ENCODE measurements at places on chromosomes 2 and 18. TPM values are rescaled to one million over a fixed set of nuclear protein-coding genes. Genes with fewer than 3 reads are reported as not detected.

DNA sequence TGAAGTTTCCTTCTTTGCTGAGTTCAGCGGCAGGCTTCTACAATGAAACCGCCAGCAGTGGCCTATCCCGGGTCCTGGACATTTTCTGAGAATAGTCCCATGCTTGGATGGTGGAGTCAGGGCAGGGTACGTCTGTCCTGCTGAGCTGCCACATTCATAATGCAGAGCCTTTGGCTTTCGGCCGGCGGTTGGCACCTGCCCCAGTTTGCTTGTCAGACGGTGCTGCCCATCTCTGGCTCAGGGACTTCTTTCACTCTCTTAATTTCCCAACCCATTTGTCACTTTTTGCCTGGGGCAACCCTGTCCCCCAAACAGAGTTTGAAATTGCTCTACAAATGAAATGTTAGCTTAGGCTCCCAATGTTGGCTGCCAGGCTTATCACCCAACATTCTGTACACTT lies 57.2 kb downstream of the SOX11 start:
- H3K27me3 ChIP-seq, result no peaks in the 10 kb centered on the region
- no peak for DNase-seq
- no peaks in the 10 kb centered on the region for H3K4me1 ChIP-seq
- H3K27ac ChIP-seq, result no peak overlapping the region

DNA sequence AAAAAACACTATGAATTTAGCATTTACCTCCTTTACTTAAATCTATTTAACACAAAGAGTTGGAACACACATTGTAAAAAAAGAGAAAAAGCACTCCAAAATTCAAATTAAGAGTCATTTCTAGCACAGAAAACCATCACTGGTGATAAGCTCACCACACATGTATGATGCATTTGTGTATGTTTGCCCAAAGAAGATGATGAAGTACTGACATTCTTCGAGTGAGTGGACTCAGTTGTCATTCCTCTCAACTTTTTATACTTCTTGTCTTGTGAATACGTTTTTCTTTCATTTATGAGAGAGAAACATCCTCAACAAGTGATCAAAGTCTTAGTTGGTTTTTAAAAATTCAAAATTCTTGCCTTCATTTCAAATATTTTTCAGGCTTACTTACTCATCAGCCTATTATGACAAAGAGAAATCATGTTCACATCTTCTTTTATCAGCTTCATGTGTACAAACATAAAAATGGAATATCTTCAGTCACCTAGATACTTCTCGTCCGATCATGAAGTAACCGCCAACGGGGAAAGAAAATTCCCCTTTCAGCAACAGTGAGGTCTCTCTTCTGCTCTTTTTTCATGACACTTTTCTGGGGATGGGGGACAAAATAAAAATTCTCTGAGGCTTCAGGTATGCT lies 1.5 kb downstream of the DSEL start:
- no peak for DNase-seq
- H3K36me3 ChIP-seq, result no peaks in the 10 kb centered on the region
- H3K4me3 ChIP-seq, result peak overlapping the region; percentile 81
- H3K27me3 ChIP-seq, result peaks cover 49% of the 10 kb centered on the region
- no peak overlapping the region for H3K27ac ChIP-seq

DNA sequence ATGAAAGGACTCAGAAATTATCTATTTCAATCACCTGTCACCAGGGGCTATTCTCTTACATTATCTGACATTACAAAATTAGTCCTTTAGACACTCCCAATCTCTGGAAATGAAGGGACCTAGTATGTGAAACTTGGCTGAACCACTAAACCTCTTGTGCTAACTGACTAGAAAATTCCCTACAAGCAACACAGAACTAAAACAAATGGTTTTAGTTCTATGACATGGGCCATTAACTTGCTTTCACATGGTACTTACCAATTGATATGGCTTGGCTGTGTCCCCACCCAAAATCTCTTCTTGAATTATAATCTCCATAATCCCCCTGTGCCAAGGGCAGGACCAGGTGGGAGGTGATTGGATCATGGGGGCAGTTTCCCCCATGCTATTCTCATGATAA lies 16.6 kb downstream of the SERPINE2 start:
- H3K4me1 ChIP-seq, result peaks cover 53% of the 10 kb centered on the region
- DNase-seq, result no peak
- no peak overlapping the region for H3K4me3 ChIP-seq
- H3K27me3 ChIP-seq, result no peaks in the 10 kb centered on the region

Gene SAG
- total RNA-seq, result 0.32 TPM

Gene MYOM1
- total RNA-seq, result 0.22 TPM

- H3K27me3 ChIP-seq, result peaks cover 4% of the 10 kb centered on the region
- no peak overlapping the region for H3K27ac ChIP-seq
- H3K36me3 ChIP-seq, result peaks cover 1% of the 10 kb centered on the region
- H3K4me3 ChIP-seq, result no peak overlapping the region
Measured at GRCh38 chr2:113070606-113070975, 2.8 kb downstream of the IL1F10 start.

Gene WDR54
- 56.4 TPM for total RNA-seq

DNA sequence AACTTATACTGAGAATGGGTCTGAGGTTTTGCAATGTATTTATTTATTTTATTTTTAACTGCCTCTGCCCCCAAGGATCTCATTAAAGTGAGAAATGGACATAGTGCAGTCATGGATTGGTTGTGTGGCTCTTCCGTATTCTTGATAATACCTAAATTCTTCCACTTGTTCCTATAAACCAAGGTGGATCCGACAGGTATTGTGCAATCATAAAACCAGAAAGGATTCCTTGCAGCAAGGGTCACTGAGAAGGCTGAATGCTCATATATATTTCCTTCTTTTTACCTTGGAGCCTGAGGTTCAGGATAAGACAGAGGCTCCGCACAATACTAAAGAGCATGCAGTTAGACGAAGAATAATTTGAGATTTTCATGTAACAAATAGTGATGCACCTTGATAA lies 826.0 kb upstream of the SOX11 start:
- no peaks in the 10 kb centered on the region for H3K36me3 ChIP-seq
- no peak overlapping the region for H3K27ac ChIP-seq
- no peak for DNase-seq
- no peak overlapping the region for H3K4me3 ChIP-seq

DNA sequence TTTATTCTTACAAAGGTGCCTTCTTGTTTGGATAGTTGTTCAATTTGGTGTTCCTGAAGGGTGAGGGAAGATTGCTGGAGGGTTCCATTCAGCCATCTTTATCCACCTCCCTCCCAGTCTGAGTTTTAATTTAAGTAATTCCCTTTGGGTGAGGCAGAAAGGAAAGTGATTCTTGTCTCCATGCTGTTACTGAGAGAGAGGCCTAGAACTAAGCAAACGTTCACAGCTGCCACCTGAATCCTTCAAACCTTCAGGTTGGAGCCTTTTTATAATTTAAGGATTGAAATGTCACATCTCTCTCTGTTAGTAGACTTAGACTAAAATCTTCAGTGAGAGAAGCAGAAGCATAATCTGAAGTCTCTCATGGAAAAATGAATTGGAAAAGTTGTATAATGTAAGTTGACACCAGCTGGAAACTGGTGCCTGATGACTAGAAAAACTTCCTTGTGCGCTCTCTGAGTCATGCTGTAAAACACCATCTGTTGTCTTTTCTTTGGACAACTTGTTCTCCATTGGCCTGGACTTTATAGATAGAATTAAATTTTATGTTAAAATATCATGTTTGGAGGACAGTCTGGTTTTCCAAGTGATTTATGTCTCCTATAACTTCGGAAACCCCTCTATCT lies 14.6 kb downstream of the STRADB start:
- H3K36me3 ChIP-seq, result peaks cover 22% of the 10 kb centered on the region
- H3K4me3 ChIP-seq, result no peak overlapping the region
- H3K4me1 ChIP-seq, result no peaks in the 10 kb centered on the region
- DNase-seq, result no peak
- no peak overlapping the region for H3K27ac ChIP-seq

- peaks cover 22% of the 10 kb centered on the region for H3K4me1 ChIP-seq
- H3K4me3 ChIP-seq, result no peak overlapping the region
- no peak for DNase-seq
- H3K36me3 ChIP-seq, result peaks cover 27% of the 10 kb centered on the region
- no peak overlapping the region for H3K27ac ChIP-seq
Measured at GRCh38 chr2:97906307-97906706, 89.4 kb downstream of the TMEM131 start.

GRCh38 chr2:224036731-224037361 lies 2.2 kb downstream of the SERPINE2 start:
- peaks cover 10% of the 10 kb centered on the region for H3K36me3 ChIP-seq
- H3K4me1 ChIP-seq, result peaks cover 50% of the 10 kb centered on the region
- peak overlapping the region; percentile 97 for H3K4me3 ChIP-seq
- H3K27ac ChIP-seq, result no peak overlapping the region
- peaks cover 15% of the 10 kb centered on the region for H3K27me3 ChIP-seq

DNA sequence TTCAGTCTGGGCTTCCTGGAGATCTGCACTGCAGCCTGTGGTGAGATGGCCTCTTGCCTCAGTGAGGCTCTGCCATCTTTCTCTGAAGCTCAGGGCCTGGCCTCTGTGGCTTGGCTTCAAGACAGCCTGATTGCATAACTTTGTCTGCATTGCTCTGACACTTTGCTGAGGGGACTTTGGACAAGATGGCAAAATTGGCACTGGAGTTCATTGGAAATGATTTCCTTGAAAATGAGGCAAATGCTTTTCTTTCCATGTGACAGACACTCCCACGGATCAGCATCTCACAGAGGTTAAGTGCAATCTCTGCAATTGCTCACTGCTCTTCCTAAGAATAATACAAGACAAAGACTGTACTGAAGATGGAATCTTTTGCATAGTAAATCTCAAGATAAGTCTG lies 166.8 kb downstream of the KCNS3 start:
- H3K36me3 ChIP-seq, result no peaks in the 10 kb centered on the region
- no peaks in the 10 kb centered on the region for H3K27me3 ChIP-seq
- no peak overlapping the region for H3K27ac ChIP-seq
- DNase-seq, result no peak
- no peak overlapping the region for H3K4me3 ChIP-seq

Gene CDK5R2
- not detected for total RNA-seq

DNA sequence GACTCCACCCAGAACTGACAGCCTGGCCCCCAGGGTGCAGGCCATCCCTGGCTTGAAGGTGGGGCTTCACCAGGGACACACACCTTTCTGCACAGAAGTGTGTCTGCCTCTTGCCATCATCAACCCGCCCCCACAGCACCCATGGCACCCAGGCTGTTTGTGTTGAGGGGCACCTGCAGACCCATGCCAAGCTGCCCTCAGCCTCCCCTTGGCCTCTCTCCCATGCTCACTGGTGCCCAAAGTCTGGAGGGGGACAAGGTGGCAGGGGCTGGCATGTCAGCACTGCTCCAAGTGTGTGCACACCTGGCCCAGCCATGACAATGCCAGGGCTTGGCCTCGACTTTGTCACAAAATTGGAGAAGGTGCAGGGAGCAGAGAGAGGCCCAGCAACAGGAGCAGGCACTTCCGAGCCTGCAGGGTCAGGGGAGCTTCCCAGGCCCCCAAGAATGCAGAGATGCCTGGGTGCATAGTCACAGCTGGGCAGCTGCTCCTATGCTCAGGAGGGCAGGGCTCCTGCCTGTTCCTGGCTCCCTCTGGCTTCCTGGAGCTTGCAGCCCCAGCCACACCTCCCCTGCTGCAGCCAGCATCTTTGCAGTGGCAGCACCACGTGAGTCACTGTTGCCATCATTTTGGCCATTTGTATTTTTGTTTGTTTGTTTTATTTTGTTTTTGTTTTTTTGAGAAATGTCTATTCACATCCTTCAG lies 280.6 kb upstream of the UBE2E3 start:
- no peaks in the 10 kb centered on the region for H3K36me3 ChIP-seq
- DNase-seq, result no peak
- H3K27ac ChIP-seq, result no peak overlapping the region
- H3K4me1 ChIP-seq, result no peaks in the 10 kb centered on the region
- H3K4me3 ChIP-seq, result no peak overlapping the region

DNA sequence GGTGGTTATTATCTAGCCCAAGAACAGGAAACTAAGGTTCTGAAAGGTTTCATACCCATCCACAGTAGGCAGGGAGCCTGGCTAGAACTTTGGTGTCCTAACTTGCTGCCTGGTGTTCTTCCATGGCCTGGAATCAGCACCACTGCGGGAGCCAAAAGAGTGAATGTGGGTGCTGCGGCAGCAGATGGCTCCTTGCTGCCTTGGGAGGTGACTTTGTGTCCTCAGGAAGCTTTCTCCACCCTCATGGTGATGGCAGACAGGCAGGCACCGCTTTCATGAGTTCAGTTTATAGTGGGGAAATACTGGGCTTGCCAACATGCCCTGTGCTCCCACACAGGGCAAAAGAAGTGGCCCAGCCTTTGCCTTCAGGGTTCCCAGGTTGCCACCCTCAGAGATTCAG lies 385.2 kb downstream of the BCL11A start:
- no peaks in the 10 kb centered on the region for H3K4me1 ChIP-seq
- DNase-seq, result no peak
- no peak overlapping the region for H3K27ac ChIP-seq
- H3K36me3 ChIP-seq, result no peaks in the 10 kb centered on the region

- no peaks in the 10 kb centered on the region for H3K4me1 ChIP-seq
- no peak overlapping the region for H3K27ac ChIP-seq
- H3K27me3 ChIP-seq, result peaks cover 2% of the 10 kb centered on the region
- DNase-seq, result no peak
- H3K4me3 ChIP-seq, result no peak overlapping the region
Measured at GRCh38 chr2:31467426-31467825, 52.9 kb upstream of the XDH start.

DNA sequence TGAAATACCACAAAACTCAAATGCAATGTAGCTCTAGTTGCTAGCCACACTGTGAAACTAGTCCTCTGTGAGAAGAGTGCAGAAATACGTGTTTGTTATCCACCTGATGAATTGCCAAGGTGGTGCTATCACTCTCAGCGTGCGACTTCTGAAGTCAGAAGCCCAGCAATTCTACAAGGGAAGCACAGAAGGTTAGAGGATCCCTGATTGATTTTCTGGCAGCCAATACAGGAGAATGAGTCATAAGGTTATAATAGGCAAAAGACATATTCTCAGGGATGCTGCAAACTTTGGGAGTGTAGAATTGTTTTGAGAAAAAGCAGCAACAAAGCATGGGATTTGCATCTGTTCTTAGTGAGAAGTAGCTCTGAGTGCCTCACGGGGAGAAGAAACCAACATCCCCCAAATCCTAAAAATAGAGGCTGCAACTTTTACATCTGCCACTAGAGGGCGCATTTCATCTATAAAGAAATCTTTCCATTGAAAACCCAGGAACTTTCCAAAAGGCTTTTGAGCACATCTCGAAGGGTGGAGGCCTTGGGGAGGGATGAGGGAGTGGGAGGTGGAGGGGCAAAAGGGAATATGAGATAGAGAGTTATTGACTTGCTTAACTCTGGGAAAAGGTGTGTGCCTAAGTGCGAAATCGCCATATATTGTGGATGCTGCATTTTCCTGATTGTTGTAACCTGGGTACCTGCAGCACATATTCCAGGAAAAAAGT lies 78.0 kb downstream of the TMEM182 start:
- H3K4me1 ChIP-seq, result no peaks in the 10 kb centered on the region
- no peak overlapping the region for H3K27ac ChIP-seq
- no peak for DNase-seq
- no peaks in the 10 kb centered on the region for H3K36me3 ChIP-seq
- H3K27me3 ChIP-seq, result peaks cover 4% of the 10 kb centered on the region

Gene POTEJ
- not detected for total RNA-seq

DNA sequence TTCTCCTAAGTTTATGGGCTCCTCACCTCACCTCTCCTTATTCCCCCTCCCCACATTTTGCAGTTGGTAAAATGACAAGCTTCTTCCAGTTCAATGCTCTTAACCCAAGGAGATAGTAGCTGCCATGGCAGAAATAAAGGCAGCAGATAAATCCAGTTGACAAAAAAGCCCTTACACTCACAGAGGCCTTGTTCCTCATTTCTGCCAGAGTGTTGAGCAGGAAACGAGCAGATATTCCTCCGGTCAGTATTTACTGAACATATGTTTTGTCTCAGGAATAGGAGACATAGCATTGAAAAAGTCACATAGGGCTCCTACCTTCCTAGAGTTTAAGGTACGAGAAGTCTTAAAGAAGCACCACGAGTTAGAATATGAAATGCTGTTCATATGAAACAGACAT lies 493.7 kb upstream of the TNP1 start:
- no peak overlapping the region for H3K27ac ChIP-seq
- no peaks in the 10 kb centered on the region for H3K36me3 ChIP-seq
- H3K27me3 ChIP-seq, result no peaks in the 10 kb centered on the region
- H3K4me1 ChIP-seq, result no peaks in the 10 kb centered on the region
- no peak for DNase-seq
